Uterus (tissue), 4 donors: ENCODE measurements at places on chromosomes 11 and 22.
A peak's percentile ranks its signal among the peaks of the same experiment; 100 is the strongest.

DNA sequence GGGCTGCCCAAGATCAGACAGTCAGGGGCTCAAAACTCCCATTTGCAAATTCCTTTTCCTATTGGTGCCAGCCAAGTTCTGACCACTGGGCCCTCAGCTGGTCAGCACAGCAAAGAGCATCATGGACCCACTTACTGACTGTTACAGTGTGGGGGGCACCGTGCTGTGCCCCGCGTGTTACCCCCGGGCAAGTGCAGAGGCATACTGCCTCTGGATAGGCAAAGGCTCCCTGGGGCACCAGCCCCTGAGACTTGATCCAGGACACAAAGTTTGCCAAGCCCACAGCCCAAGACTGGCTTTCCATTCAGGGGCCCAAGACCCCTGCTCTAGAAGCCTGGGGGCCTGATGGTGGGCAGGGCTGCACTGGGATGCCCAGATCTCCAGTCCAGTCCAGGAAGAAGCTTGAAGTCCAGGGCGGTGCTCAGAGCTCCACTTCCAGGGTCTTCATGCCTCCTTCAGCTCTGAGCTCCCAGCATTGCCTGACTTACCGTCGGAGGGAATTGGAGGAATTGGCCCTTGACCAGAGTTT is 6.6 kb downstream of the LRRC32 start:
- no peak for DNase-seq
- no peaks in the 10 kb centered on the region for H3K36me3 ChIP-seq
- peak overlapping the region; percentile 47 for H3K27ac ChIP-seq

DNA sequence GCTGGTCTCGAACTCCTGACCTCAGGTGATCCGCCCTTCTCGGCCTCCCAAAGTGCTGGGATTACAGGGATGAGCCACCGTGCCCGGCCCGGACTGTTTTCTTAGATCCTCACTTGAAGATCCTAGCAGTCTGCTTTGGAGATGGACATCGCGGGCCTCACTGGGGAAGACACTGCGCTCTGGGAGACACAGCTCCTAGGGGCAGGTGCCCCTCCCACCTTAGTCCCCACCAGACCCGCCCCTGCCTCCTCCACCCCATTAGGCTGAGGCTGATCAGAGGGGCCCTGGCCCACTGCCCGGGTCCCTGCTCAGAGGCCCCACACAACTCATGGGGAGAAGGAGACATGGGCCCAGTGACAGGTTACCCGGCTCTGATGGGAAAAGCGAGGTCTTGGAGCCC is 11.3 kb upstream of the LTO1 start:
- H3K4me1 ChIP-seq, result no peaks in the 10 kb centered on the region
- peaks cover 3% of the 10 kb centered on the region for H3K27me3 ChIP-seq
- no peak overlapping the region for H3K27ac ChIP-seq
- DNase-seq, result no peak
- H3K4me3 ChIP-seq, result no peak overlapping the region

DNA sequence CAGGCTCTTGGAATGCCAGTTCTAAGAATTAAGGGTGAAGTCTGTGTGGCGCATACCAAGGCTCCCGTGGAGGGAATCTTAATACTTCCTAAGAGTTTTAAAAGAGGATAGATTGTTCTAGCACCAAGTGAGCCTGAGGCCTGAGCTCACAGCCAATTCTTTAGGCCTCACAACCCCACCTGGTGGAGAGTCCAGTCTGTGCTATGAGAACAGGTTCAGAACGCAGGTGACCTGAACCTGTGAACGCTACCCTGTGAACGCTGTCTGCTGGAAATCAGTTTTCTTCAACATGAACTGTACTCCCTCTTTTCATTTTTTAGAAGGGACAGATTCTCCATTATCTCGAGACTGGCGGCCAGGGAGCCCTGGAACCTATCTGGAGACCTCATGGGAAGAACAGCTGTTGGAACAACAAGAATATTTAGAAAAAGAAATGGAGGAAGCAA is 43.2 kb upstream of the DLAT start:
- no peak overlapping the region for H3K4me3 ChIP-seq
- DNase-seq, result peak; percentile 57
- peaks cover 4% of the 10 kb centered on the region for H3K4me1 ChIP-seq
- no peaks in the 10 kb centered on the region for H3K27me3 ChIP-seq
- no peaks in the 10 kb centered on the region for H3K36me3 ChIP-seq
- H3K27ac ChIP-seq, result peak overlapping the region; percentile 42

- no peak overlapping the region for H3K27ac ChIP-seq
- H3K36me3 ChIP-seq, result no peaks in the 10 kb centered on the region
- H3K4me1 ChIP-seq, result no peaks in the 10 kb centered on the region
- DNase-seq, result no peak
- no peaks in the 10 kb centered on the region for H3K27me3 ChIP-seq
- H3K4me3 ChIP-seq, result no peak overlapping the region
Measured at GRCh38 chr11:73394416-73395296, 18.5 kb downstream of the RELT start.

DNA sequence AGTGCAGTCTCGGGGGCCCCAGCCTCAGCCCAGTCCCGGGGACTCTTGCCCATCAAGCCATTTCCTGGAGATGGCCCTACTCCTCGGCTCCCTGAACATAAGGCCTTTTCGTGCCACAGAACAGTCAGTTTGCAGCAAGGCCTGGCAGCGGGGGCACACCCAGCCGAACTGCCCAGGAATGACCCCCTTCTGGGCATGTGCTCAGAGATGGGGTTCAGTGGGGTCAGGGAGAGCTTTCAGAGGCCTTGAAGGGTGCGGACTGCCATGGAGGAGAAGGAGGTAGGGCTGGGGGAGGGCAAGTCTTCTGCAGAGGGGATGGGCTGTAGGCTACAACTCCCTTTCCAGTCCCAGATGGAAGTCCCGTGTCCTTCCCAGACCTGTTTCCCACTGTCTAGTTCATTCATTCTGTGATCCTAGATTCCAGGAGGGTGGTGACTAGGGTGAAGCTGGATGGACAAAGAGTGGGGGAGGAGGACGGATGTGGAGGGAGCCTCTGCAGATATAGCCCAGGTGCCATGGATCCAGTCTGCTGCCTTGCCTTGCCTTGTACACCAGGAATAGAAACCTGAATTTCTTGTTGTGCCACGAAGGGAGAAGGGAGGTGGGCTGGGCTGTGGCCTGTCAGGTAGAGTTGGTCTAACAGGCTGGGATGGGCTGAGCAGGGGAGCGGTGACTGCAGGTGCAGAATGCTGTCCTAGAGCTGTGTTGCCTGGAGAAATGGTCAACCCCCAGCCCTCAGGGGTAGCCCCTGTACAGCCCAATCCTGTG is 14.2 kb upstream of the OMP start:
- DNase-seq, result no peak
- no peak overlapping the region for H3K27ac ChIP-seq
- no peaks in the 10 kb centered on the region for H3K36me3 ChIP-seq
- H3K27me3 ChIP-seq, result no peaks in the 10 kb centered on the region

GRCh38 chr11:68721075-68721474 is 30.2 kb downstream of the TESMIN start:
- no peaks in the 10 kb centered on the region for H3K27me3 ChIP-seq
- H3K4me3 ChIP-seq, result no peak overlapping the region
- H3K36me3 ChIP-seq, result no peaks in the 10 kb centered on the region
- no peaks in the 10 kb centered on the region for H3K4me1 ChIP-seq

DNA sequence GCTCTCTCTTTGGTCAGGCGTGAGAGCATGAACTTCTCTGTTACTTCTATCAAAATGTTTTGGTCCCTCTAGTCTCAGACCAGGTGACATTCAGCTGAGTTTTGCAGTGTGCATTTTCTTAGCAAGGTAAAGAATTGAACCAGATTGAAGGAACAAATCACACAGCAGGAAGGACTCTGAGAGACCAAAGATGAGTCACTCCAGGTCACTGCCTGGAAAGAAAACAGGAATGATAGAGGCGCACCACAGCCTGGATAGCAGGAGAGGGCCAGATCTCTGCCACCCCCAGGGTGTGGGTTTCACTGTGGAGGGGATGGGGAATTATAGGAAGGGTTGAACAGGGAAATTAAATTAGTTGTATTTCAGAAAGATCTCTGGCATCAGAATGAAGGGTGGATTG is 788.3 kb downstream of the NTM start:
- no peaks in the 10 kb centered on the region for H3K4me1 ChIP-seq
- H3K36me3 ChIP-seq, result no peaks in the 10 kb centered on the region
- no peaks in the 10 kb centered on the region for H3K27me3 ChIP-seq
- no peak overlapping the region for H3K4me3 ChIP-seq
